ENCODE measurements at places on chromosomes 7 and 10.

- no peak for DNase-seq
These were observed 136.9 kb upstream of the PTN start for GRCh38 chr7:137480401-137480800.

DNA sequence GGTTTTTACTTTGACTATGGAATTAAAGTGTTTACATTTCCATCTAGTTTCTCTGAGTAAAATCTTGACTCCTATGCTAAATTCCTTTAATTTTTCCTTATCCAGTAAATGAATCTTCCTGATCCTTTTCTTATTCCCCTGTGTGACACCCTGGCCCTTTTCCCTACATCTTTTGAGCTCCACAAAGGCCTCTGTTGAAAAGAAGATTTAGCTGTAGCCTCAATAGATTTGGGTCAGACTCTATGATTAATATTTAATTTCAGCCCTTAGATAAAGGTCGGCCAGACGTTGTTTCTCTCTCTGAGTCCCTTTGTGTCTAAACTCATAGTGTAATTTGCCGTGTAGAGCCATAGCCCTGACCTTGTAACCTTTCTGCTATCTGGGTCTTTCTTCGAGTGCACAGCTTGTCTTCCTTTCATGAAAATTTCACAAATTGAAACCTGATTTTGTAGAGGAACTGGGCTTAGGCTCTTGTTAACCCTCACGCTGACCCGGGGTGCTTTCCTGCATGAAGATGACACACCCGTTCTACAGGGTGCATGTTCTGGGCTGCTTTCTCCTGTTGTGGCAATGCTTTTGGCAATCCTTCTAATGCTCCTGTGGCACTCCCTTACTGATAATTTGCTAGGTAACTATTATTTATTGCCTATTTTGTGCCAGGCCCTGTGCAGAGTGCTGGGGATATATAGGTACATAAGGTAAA is 21.2 kb downstream of the LSMEM1 start:
- DNase-seq: no peak

GRCh38 chr10:63068246-63068645 is 64.9 kb upstream of the NRBF2 start:
- DNase-seq: no peak

DNA sequence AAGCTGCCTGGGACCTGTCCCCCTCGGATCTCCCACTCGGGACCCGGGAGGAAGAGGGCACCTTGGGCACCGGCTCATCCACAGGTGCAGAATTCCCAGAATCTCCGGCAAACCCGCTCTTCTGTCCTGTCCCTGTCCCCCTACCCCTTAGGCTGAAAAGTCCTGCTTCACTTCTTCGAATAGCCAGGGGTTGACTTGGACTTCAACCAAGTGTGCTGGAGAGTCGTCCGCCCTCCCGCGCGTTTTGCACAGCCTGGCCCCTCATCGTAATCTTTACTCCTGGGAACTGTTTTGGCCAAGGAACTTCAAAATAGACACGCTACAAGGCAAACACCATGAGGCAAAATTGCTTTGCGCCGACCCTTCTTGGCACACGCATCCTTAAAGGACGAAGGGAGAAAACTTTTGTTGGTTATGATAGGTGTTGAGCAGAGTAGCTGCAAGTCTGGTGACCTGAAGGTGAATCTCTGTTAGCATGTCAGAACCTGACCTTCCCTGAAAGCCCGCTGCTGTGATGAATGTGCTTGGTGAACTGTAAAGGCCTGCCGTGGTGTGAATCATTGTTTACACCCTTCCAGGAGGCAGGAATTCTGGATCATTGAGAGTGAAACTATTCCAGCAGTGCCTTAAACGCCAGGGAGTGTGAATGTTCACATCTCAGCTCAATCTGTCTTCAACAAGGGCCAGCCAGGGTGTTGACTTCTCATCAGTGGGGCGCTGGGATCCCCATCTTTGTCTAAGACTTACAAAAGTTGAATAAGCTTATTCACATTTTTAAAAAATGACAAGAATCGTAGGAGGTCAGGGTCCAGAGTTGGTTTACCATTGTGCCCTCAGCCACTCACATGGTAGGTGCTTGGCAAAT is 589 bp upstream of the RAPGEF5 start:
- peak; percentile 47 for DNase-seq

GRCh38 chr10:16583382-16583781 is 61.7 kb upstream of the C1QL3 start:
- peak; percentile 32 for DNase-seq

GRCh38 chr7:30694774-30695721 is 12.8 kb upstream of the CRHR2 start:
- no peak for DNase-seq

DNA sequence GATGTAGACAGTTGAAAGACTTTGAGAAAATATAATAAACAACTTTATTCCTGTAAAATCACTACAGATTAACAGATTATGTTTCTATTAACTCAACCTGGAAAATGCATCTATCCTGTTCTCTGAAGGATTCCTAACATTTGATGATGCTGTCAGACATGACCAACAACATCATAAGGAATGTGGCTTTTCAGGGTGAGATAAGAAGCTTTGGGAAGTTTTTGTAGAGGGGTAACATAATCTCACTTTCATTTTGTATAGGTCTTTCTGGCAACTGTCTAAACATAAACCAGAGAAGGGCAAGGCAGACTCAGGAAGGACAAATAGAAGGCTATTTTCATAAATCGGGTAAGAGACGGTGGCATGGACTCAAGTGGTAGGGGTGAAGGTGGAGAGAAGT is 112.2 kb downstream of the TES start:
- DNase-seq: no peak

GRCh38 chr7:35030848-35031247 is 6.4 kb downstream of the DPY19L1 start:
- no peak for DNase-seq

- no peak for DNase-seq
These were observed 73.0 kb downstream of the XRCC2 start for GRCh38 chr7:152602962-152603361.

DNA sequence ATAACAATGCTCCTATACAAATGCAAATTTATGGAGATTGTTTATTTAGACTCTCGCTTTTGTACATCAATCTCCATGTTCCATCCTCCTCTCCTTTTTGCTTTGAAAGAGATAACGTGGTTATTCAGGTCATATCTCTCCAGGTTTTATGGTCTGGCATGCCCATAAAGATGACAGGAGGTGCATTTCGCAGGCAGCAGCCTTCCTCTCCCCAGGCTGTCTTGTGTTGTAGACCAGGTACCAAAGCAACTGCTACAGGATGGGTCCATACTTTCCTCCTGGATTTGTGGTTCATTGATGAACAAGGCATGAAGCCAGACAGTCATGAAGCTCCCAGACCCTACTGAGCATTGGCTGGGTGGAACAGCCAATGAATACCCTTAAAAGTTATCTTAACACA is 400.2 kb upstream of the NPVF start:
- no peak for DNase-seq

DNA sequence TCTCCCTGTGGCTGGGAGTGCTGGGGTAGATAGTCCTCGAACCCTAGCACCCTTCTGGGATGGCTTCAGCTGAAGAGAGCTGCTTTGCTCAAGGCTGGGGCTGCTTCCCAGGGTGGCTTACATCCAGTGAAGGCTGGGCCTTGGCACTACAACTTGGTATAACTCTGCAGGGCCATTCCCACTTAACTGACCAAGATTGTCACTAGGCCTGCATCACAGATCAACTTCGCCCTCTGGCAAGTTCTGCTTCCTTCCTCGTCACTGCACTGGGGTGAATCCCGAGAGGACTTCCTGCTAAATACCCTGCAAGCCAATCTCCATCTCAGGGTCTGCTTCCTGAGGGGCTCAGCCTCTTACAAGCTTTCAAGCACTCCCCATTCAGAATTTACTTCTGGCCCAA is 195.2 kb downstream of the DOCK4 start:
- DNase-seq: no peak

DNA sequence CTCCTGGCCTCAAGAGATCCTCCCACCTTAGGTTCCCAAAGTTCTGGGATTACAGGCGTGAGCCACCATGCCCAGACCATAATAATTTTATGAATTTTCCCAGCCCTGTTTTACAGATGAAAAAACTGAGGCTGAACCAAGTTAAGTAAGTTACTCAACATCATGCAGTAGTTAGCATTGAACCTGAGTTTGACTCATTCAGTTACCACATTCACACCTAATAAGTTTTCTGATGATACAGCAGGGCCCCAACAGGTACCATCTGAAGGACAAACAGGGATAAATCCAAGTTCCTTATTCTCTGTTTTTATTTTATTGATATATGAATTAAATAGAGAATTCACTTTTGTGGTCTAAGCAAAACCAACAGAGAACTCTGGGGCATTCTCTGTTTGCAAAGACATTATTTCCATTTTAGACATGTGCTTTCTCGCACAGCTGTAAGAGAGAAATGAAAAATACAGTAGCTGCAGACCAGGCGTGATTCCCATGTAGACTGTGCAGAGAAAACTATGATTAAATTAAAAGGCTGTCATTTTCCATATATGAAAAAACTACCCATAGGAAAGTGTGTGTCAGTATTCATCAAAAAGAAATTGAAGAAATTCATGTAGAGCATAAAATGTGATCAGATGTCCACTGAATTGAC is 26.6 kb downstream of the APBB1IP start:
- DNase-seq: no peak

DNA sequence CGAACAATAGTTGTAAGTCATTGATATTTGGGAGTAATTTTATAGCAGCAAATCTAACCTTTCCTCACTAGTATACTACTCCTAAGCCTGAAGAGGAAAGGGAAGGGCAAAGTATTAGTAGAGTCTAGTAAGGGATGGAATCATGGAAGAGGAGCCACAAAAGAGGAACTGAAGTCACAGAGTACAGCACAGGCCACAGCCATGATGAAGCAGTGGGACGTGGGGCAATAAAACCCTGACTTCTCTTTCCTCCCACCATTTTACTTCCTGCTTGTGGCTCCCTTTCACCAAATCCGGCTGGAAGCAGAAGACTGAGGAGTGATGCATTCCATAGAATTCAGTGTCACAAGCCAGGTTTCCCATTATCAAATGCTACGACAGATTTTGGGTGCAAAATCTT is 58.7 kb downstream of the CABCOCO1 start:
- no peak for DNase-seq

- no peak for DNase-seq
These were observed 123.9 kb downstream of the CREB5 start for GRCh38 chr7:28536259-28536658.

DNA sequence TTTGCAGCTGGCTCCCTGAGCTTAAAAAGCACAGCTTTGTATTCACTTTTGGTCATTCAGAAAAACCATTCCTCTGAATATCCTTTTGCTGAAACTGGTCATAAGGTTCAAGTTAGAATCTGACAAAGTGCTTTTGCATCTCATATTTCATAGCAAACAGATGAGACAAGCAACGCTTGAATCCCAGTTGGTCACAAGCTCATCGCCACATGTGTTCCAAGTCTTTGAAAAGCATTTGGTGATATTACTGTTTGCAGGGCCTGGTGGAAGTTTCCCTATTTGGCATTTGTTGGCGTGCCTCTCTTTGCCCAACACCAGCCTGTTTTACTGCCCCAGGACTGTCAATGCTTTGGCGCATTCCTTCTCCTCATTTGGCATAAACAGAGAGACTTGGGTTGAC is 10.3 kb downstream of the TACC2 start:
- no peak for DNase-seq

DNA sequence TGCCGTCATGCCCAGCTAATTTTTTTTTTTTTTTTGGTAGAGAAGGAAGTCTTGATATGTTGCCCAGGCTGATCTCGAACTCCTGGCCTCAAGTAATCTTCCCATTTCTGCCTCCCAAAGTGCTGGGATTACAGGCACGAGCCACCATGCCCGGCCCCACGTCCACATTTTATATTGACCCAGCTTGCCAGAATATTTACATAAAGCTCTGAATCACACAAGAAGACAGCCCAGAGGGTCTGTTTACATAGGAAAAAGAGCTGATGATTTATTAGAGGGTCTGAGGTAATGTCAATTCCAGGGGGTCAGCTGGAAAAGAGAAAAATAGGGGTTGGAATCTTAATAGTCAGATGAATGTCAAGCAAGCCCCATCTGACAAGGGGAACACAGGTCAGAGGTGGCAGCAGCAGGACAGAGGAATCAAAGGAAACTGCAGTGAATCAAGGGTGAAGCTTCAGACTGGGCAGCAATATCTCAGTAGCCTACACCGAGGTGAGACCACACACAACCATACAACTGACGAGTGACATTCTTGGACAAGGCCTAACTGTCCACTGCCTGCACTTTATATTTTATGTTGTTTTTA is 15.8 kb upstream of the SLF2 start:
- DNase-seq: no peak

GRCh38 chr10:19811540-19811939 is 4.7 kb upstream of the PLXDC2 start:
- DNase-seq: no peak

GRCh38 chr10:132762267-132762666 is 23.7 kb downstream of the NKX6-2 start:
- no peak for DNase-seq

DNA sequence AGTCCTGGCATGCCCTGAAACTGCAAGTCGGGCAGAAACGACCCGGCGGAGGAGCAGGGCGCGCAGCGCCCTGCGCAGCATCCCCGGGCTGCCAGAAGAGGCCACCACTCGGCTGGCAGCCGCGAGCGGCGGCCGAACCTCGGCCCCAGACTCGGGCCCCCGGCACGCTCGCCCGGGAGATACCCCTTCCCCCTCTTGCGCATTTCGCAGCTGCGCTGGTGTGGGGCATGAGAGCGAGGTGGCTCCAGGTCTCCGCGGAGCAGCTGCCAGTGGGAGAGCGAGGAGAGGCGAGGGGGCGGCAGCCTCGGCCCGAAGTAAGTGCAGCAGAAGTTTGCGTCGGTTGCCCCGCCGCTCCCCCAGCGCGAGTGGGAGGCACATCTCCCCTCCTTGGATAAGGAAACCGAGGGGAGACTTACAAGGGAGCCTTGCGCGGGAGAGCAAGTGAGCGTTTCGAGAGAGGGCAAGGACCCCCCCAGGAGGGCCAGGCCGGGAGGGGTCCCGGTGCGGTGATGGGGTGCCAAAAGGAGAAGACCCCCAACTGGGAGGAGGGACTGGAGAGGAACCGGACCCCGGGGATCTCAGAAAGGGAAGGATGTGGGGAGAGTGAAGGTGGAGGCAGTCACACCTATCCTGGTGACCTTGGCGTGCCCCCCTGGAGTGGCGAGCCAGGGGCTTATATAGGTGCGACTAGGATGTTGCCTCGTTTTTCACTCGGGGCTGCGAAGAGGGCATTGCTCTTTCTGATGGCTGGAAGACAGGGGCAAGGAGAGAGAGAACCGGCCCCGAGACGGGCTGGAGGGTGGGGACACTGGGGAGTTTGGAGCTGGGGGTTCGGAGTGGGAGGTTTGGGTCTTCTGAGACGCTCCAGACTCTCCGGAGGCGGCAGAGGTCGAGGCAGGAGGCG is 256.3 kb downstream of the OTUD1 start:
- no peak for DNase-seq

DNA sequence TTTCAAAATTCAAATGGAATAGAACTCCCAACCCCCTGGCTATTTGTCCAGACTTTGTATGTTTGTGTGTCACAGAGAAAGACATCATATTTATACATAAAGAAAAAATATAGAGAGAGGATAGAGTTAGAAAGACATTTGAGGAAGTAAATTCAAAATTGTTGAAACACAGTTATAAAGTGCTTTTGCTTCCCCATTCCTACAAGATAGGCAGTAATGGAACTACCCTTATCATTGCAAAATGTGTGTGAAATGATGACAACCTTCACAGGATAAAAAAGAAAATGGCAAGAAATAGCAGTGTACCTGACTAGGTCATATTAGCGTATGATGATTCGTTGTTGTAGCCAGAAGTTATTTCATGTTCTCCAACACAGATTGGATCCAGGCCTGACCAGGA is 63.1 kb downstream of the FZD1 start:
- DNase-seq: no peak
